ENCODE measurements at places on chromosomes 7 and 10. TPM values are rescaled to one million over a fixed set of nuclear protein-coding genes. Genes with fewer than 3 reads are reported as not detected.
A peak's percentile ranks its signal among the peaks of the same experiment; 100 is the strongest.

Gene GIMAP1
- 0.29 TPM for total RNA-seq

DNA sequence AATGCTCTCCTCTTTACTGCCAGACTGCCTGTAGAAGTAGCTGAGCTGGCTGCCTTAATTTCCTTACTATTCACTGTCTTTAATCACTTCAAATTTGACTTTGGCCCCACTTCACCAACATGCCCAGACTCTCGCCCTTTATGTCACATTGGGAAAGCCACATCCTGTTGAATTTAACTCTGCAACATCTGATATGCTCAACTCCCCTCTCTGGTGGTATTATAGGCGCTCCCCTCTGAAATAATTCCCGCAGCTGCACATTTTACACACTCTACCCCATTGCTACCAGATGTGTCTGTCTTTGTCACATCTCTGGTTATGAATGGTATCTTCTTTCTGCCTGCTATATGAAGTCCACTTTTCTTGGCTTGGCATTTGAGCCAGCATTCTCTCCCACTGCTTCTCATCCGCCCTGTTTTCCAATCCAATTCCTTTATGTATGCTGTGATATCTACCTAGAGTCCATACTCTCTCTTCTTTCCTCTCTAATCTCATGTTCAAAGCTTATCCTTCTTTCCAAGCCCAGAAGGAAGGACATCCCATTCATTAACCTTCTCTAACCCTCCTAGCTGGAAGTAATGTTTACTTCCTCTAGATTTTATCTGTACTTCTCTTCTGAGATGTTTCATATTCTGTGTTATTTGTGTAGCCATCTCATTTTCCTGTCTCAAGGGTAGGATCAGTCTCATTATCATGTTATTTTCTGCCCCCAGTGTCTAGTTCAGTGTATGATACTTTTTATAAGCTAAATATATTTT is 134.5 kb downstream of the ST7 start:
- DNase-seq, result no peak
- no peaks in the 10 kb centered on the region for H3K27me3 ChIP-seq

Gene DNAJC9
- 24.4 TPM for total RNA-seq

Gene SLC18A2
- total RNA-seq, result not detected

Gene HOXA11
- not detected for total RNA-seq

DNA sequence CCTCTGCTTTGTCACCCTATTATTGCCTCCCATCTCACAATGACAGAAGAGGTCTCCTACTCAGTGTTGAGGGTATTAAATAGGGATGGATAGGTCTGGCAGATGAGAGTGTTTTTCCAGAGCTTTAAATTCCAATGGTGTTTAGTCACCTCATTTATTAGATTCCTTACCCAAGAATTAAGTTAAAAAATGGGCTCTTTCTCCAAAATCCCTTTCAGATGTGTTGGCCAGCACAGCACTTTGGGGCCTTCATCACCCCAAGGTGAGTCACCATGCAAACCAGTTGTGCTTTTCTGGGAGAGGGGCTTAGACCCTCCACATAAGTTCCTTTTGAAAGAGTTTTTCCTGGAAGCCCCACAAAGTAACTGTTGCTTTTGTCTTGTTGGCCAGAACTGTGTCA is 78.4 kb downstream of the CYP26A1 start:
- H3K27me3 ChIP-seq, result peaks cover 8% of the 10 kb centered on the region
- no peak for DNase-seq
- no peaks in the 10 kb centered on the region for H3K36me3 ChIP-seq
- H3K4me1 ChIP-seq, result no peaks in the 10 kb centered on the region
- H3K27ac ChIP-seq, result no peak overlapping the region

- H3K4me1 ChIP-seq, result peaks cover 14% of the 10 kb centered on the region
- H3K36me3 ChIP-seq, result no peaks in the 10 kb centered on the region
- no peak overlapping the region for H3K27ac ChIP-seq
- H3K4me3 ChIP-seq, result no peak overlapping the region
- H3K27me3 ChIP-seq, result peaks cover 45% of the 10 kb centered on the region
Observed at GRCh38 chr7:28956608-28957063, 1.5 kb downstream of the TRIL start.

GRCh38 chr10:87058171-87058570 is 36.5 kb downstream of the GLUD1 start:
- no peaks in the 10 kb centered on the region for H3K4me1 ChIP-seq
- H3K36me3 ChIP-seq, result peaks cover 66% of the 10 kb centered on the region

- H3K27me3 ChIP-seq, result peaks cover 48% of the 10 kb centered on the region
- DNase-seq, result no peak
- no peak overlapping the region for H3K27ac ChIP-seq
- no peaks in the 10 kb centered on the region for H3K36me3 ChIP-seq
- no peak overlapping the region for H3K4me3 ChIP-seq
Observed at GRCh38 chr10:103497161-103497915, 3.8 kb downstream of the NEURL1 start.

DNA sequence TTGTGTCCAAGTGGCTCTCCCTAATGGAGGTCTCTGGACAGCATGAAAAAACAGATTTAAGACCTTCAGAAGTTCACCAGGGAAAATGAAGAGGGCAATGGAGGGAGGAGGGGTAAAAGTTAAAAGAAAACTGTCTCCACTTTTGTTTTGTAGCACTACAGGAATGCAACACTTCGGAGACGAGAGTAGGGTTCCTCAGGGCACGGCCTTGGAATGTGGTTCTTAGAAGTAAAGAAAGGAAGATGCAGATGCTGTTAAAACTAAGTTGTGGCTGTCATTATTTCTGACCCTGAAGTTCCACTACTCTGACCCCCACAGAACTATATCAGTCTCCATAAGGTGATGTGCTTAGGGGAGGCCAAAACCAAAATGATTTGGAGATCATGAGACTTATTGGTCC is 335.1 kb downstream of the XPNPEP1 start:
- H3K27ac ChIP-seq, result no peak overlapping the region
- H3K4me3 ChIP-seq, result no peak overlapping the region
- no peaks in the 10 kb centered on the region for H3K4me1 ChIP-seq
- no peaks in the 10 kb centered on the region for H3K36me3 ChIP-seq
- DNase-seq, result no peak

- no peaks in the 10 kb centered on the region for H3K36me3 ChIP-seq
- no peak overlapping the region for H3K27ac ChIP-seq
- no peak for DNase-seq
- no peaks in the 10 kb centered on the region for H3K27me3 ChIP-seq
- H3K4me3 ChIP-seq, result no peak overlapping the region
Observed at GRCh38 chr7:69457595-69458504, 140.4 kb upstream of the AUTS2 start.

GRCh38 chr10:21894648-21895342 is 108.7 kb downstream of the DNAJC1 start:
- H3K4me3 ChIP-seq, result no peak overlapping the region
- H3K4me1 ChIP-seq, result peaks cover 1% of the 10 kb centered on the region
- H3K27me3 ChIP-seq, result no peaks in the 10 kb centered on the region
- no peak for DNase-seq
- H3K36me3 ChIP-seq, result peaks cover 29% of the 10 kb centered on the region

Gene ZNF138
- 17.8 TPM for total RNA-seq

DNA sequence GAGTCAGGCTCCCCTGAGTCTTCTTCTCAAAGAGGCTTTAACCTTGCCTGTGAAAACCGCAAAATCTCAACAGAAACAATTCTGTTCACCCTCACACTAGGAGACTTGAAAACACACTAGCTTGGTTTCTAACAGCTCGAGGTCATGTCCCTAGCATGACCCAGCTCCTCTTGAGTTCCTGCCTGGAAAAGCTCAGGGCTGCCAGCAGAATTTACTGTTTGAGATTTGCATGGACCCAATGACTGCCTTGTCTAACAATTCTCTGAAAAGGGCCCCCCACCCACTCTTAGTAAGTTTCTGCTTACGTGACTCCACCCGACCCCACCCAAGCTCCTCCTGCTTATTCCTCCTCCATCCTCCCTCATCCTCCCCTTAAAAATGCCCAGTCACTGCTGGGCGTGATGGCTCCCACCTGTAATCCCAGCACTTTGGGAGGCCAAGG is 85.1 kb upstream of the KMT2C start:
- no peak overlapping the region for H3K27ac ChIP-seq
- peaks cover 11% of the 10 kb centered on the region for H3K27me3 ChIP-seq
- no peak overlapping the region for H3K4me3 ChIP-seq
- DNase-seq, result no peak
- no peaks in the 10 kb centered on the region for H3K4me1 ChIP-seq

Gene CFAP69
- not detected for total RNA-seq

Gene EVX1
- not detected for total RNA-seq

Gene FAM25C
- total RNA-seq, result not detected

- peak; percentile 80 for DNase-seq
- H3K36me3 ChIP-seq, result no peaks in the 10 kb centered on the region
- H3K4me3 ChIP-seq, result no peak overlapping the region
- H3K4me1 ChIP-seq, result peaks cover 4% of the 10 kb centered on the region
- no peaks in the 10 kb centered on the region for H3K27me3 ChIP-seq
- H3K27ac ChIP-seq, result no peak overlapping the region
Observed at GRCh38 chr7:102272075-102272916, 14.4 kb upstream of the SH2B2 start.

Gene SUN3
- not detected for total RNA-seq

- H3K27ac ChIP-seq, result peak overlapping the region; percentile 95
- H3K4me3 ChIP-seq, result peak overlapping the region; percentile 90
- H3K36me3 ChIP-seq, result peaks cover 17% of the 10 kb centered on the region
- no peaks in the 10 kb centered on the region for H3K27me3 ChIP-seq
- DNase-seq, result no peak
Observed at GRCh38 chr7:74092321-74092963, 8.8 kb downstream of the LIMK1 start.

Gene KAZALD1
- total RNA-seq, result 0.58 TPM

DNA sequence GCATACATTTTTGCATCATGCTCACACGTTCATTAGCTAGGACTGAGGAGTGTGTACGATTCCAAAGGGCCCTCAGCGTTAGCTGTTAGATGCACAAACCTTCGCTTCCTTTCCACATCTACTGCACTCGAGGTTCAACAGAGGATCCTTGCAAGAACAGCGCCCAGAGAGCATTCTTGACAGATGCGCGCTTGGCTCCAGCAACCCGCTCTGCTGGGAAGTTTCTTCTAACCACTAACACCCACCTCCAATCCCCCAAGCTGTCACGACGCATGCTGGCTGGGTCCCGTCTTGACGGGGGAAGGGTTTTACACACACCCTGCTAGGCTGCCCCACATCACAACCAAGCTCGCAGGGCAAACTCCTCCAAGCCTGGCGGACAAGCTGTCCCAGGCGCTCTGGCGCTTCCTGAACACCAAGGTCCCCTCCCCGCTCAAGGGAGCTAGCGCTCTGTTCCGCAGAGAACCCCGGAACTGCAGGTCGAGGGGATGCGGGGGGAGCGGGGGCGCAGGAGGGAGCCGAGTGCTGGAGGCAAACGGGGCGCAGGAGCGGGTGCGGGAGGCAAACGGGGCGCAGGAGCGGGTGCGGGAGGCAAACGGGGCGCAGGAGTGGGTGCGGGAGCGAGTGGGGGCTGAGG is 653 bp upstream of the ADRB1 start:
- peak overlapping the region; percentile 75 for H3K4me3 ChIP-seq
- DNase-seq, result peak; percentile 27
- H3K27me3 ChIP-seq, result peaks cover 55% of the 10 kb centered on the region
- H3K36me3 ChIP-seq, result no peaks in the 10 kb centered on the region

Gene TMEM106B
- 22.1 TPM for total RNA-seq

GRCh38 chr10:15857107-15857575 is 3.2 kb downstream of the MINDY3 start:
- H3K36me3 ChIP-seq, result peaks cover 34% of the 10 kb centered on the region
- no peak overlapping the region for H3K4me3 ChIP-seq
- DNase-seq, result no peak
- no peaks in the 10 kb centered on the region for H3K27me3 ChIP-seq

Gene ZDHHC4
- total RNA-seq, result 37.4 TPM

Gene CABCOCO1
- total RNA-seq, result not detected

Gene EPO
- total RNA-seq, result not detected

Gene HHEX
- 50.3 TPM for total RNA-seq

Gene ACTA2
- 2.4 TPM for total RNA-seq

DNA sequence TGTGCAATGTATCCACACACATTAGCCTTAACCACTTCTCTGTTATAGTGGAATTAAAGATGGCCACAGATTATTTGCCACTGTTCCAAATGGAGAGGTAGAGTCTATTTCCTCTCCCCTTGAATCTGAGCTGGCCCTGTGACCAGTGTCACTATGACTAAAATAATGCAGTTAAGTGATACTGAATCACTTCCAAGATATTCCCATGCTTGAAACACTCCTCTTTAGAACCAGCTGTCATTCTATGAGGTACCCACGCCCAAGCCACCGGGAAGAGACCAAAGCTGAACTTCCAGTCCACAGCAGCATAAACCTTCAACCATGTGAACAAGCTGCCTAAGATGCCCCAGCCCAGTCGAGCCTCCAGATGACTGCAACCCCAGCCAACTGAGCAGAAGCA is 2.1 kb upstream of the DHX32 start:
- H3K4me1 ChIP-seq, result no peaks in the 10 kb centered on the region
- no peak overlapping the region for H3K4me3 ChIP-seq
- no peak for DNase-seq

GRCh38 chr7:66078067-66078466 is 2.4 kb downstream of the ASL start:
- no peak overlapping the region for H3K4me3 ChIP-seq
- DNase-seq, result no peak
- peaks cover 21% of the 10 kb centered on the region for H3K4me1 ChIP-seq
- H3K27ac ChIP-seq, result no peak overlapping the region
- H3K27me3 ChIP-seq, result no peaks in the 10 kb centered on the region

DNA sequence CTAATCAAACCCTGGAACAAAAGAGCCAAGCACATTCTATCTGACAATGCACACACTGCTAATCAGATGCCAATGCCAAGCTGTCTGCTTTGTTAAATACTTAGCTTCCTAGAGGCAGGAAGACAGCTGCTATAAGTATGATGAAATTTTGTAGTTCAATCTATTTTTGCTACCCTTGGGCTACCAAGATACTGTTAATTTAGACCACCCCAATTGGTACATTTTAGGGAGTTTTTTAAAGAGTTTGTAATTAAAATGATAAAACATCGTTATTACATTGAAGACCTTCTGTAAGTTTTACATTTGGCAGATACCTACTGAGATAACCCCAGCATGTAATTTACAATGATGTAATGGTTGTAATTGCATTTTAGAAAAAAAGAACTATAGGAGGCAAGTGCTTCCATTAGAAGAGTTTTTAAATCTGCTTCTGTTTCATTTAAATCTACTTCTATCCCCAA is 268.5 kb downstream of the ADK start:
- DNase-seq, result no peak
- H3K4me1 ChIP-seq, result peaks cover 21% of the 10 kb centered on the region
- H3K27me3 ChIP-seq, result no peaks in the 10 kb centered on the region
- no peak overlapping the region for H3K27ac ChIP-seq
